ENCODE measurements at places on chromosomes 7 and 10. TPM values are rescaled to one million over a fixed set of nuclear protein-coding genes. Genes with fewer than 3 reads are reported as not detected.
A peak's percentile ranks its signal among the peaks of the same experiment; 100 is the strongest.

Gene GALNT17
- polyA plus RNA-seq = 3.4 TPM

DNA sequence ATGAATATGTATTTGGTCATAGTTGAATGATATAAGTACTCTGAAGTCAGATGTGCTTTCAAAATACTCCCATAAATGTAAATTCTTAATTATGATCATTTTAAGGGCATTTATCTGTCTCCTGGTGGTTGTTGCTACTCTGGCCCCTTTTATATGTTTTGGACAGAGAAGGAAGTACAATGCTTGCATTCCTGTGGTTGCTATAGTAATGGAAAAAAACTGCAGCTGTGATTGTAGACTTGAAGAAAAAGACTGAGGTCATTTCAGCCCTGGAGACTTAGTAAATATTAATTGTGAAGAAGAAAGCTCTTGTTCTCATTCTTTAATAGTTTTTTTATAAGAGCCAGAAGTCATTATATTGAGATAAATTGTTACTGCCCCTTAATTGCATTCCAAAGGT, 70.2 kb upstream of the FERD3L start:
- DNase-seq = peak; percentile 45

Gene DEPP1
- polyA plus RNA-seq = 5.9 TPM

Gene ADARB2
- polyA plus RNA-seq = 0.87 TPM

DNA sequence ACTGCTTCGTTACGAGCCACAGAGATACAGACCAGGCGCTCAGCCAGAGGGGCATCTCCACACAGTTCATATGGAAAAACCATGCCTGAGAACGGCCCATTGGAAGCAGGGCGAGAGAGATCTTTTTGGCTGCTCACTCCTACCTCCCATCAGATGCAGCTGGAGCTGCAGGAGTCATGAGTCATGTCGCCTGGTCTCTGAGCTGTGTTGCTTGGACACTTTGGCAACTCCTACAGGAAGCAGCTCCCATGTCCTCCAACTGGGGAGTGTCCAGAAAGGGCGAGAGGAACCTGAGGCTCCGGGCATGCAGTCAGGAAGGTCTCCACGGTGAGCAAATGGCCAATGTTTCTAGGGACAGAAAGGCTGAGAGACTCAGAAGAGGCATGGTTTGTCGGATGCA, 24.9 kb downstream of the INSIG1 start:
- DNase-seq = no peak

DNA sequence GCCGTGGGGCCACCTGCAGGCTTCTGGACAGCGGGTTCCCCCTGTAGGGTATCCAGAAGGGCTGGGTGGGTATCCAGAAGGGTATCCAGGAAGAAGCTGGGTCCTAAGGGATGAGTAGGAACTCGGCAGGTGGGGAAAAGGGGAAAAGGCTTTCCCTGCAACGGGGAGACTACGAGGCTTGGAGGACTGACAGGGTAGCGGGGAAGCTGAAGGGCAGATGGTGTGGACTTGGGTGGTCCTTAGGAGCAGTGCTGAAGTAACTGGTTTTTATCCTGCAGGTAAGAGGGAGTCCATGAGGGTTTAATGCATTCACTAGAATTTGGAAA, 525 bp downstream of the UBE2D4 start:
- DNase-seq = no peak

Gene HYAL4
- polyA plus RNA-seq = not detected

Gene ASAH2
- polyA plus RNA-seq = 1.00 TPM

Gene CDNF
- polyA plus RNA-seq = 2.8 TPM

DNA sequence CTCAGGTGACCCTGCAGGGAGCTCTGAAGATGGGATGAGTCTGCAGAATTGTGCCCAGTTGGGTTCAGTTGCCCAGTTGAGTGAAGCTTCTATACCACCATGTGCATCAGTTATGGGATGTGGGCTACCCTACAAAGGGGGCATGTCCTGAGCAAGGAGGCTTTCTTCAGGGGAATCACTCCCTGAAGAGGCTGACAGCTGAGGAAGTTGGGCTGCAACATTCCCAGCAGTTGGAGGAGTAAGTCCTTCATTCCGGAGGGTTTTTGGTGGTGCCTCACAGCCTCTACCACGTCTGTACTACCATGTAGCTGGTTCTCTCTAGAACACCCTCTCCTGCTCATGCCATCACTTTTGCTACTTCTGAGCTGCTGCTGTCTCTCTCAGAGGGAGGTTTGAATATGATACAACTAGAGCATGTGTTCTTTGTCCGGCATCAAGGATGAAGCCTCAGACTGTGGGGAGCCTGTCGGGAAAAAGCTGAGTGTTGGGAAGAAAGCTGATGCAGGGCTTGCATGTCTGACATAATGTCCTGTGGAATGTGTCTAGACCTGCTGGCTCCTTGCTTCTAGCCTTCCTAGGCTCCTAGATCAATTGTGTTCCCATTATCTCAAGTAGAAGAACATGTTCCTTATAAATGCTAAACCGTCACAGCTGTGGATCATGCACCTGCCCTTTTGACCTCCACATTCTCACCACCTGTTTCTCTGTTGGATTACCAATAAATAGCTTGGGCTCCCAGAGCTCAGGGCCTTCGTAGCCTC, 355.8 kb downstream of the CCSER2 start:
- DNase-seq = no peak

DNA sequence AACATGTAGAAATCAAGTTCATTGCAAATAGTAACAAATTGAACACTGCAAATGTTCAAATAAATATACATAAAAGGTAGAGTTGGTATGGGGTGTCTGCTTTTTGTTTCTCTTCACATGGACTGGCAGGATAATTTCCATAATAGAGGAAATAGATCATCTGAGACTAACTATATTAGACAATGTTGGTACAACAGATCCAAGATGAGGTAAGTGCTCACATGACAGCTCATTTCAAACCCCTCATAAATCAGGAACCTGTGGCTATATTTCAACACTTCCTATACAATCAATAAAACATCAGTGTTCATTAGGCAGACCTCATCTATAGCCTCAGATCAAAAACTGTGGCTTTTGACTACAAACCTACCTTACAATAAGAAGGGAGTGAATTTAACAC, 469.1 kb downstream of the GRM8 start:
- no peak for DNase-seq

GRCh38 chr10:6871128-6871527, 291.1 kb upstream of the PRKCQ start:
- no peak for DNase-seq
